ENCODE measurements at places on chromosomes 3 and 15. TPM values are rescaled to one million over a fixed set of nuclear protein-coding genes. Genes with fewer than 3 reads are reported as not detected.

PAQR9 gene
- not detected for total RNA-seq

MKRN3 gene
- not detected for total RNA-seq

CCDC50 gene
- 87.8 TPM for total RNA-seq

LRRC2 gene
- 4.7 TPM for total RNA-seq

DNA sequence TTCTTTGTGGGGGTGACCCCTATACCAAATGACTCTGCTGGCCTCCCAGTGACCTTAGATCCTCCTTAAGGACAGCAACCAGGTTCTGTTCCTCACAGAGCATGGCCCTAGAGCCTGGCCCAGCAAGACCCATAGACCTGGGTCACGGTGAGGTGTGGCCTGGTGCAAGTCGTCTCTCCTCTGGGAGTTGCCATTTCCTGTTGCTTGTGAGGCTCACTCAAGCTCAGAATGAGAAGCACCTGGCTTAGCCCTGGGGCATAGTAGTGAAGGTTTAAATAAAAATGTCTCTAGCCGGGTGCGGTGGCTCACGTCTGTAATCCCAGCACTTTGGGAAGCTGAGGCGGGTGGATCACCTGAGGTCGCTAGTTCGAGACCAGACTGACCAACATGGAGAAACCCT, 131.3 kb downstream of the SMAD6 start:
- DNase-seq = no peak

DNA sequence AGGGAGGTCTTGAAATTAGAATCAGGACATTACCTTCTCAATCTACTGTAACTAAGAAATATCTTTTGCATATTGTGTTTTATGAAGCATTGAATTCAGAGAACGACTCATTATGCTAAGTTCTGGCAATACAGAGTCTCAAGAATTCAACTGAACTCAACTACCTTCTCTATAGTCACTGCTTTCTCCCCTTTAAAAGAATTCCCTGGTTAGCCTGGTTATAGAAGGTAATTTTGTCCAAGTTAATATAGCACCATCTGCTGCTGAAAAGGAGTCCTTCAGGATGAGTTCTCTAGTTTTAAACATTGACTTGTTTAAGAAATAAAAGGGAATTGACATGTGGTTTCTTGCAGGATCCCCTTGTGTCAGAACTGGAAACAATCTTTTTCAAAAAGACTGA, 60.2 kb downstream of the IL16 start:
- no peak for DNase-seq

DNA sequence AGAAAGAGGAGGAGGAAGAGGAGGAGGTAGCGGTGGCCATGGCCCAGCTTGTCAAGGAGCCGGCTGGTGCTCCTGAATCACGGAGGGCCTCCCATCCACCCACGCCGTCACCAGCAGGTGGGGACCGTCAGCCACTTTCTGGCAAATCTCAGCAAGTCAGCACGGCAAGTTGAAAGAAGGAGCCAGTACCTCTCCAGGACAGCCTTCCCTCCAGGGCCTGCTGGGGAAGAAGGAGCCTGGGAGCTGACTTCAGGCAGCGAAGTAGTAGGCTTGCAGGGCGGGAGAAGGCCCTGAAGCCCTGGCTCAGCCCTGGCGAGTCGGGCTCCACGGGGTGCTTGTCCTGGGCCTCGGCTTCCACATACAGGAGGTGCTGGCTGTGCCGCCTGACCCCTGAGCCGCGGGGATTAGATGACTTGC, 99.2 kb upstream of the TRPM1 start:
- peak; percentile 60 for DNase-seq

DNA sequence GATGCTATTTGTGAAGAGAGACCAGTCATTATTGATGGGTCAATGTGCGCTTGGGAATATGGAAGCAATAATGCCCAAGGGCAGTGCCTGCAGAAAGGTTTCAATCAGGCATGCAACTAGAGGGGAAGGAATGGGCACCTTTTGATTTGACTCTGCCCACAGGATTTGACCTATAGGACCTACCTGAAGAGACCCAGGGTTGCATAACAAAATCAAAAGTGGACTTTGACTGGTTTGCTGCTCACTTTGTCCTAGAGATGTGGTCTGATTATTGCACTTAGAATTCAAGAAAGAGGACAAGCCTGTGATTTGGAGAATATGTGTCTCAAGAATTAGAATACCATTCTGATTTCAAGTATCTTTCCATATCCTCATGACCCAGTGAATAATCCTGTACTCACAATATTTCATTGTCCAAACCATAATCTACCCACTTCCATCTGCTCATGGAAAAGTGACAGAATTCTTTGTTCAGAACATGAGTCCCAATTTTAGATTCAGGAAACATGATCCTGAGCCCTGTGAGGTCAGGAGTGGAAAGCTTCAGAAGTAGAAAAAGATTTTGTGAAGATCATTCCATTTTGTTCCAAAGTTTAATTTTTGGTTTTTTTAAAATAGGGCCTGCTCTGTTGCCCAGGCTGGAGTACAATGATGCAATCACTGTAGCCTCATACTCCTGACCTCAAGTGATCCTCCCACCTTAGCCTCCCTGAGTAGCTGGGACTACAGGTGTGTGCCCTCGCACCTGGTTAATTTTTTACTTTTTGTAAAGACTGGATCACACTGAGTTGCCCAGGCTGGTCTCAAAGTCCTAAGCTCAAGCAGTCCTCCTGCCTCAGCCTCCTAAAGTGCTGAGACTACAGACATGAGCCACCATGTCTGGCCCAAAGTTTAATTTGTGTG, 151.3 kb upstream of the NR2E3 start:
- DNase-seq = no peak

GRCh38 chr15:38688761-38689160, 124.1 kb upstream of the RASGRP1 start:
- no peak for DNase-seq

- no peak for DNase-seq
Observed at GRCh38 chr15:60374209-60374608, 23.6 kb downstream of the ANXA2 start.

DNA sequence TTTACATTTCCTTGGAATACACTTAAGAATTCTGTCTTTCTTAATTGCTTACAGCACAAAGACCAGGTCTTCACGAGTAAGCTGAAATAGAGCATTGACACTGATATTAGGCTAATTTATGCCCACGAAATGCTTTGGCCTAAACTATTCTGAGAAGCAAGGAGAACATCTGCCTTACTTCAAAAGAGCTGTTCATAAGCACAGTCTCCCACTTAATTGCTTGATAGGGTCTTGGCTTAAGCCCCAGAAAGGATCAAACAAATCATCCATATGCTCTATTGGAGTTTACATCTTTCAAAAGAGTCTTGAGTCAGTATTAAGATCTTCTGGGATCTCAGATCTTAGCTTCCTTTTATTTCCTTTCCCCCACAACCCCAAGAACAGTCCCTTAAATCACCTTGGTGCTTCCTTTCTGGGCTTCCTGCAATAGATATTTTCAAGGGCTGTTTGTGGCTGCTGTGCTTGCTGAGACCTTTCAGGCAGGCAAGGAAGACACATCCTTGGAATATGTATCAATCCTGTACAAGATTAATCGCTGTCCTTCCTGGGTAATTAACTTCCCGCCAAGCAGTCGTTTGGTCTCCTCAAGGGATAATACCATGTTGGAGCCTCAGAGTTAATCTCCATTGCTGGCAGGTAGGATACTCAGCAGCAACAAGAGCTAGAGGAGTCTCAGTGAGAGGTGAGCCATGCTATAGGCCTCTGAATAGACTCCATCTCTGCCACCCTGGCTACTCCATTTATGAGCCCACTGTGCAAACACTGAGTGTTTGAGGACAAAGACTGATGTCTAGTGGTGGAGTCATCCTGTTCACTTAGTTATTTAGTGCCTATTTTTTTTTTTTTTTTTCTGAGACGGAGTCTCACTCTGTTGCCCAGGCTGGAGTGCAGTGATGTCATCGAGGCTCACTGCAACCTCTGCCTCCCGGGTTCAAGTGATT, 37.1 kb downstream of the TMEM158 start:
- DNase-seq = no peak

DNA sequence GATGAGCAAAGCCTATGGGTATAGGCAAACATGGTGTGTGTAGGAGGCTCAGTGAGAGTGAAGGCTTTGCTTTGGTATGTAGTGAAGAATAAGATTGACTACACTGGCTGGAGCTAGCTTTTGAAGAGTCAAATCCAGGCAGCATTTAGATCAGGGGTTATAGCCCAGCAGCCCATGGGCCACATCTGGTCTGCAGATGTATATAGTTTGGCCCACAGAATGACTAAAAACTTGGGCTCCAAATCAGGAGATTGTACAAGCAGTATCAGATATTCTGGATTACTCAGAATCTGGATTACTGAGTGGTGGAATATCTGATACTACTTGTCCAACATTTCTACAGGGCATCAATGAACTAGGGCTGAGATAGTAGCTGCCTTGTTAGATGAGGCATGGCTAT, 92.9 kb upstream of the FGF7 start:
- DNase-seq = no peak

DNA sequence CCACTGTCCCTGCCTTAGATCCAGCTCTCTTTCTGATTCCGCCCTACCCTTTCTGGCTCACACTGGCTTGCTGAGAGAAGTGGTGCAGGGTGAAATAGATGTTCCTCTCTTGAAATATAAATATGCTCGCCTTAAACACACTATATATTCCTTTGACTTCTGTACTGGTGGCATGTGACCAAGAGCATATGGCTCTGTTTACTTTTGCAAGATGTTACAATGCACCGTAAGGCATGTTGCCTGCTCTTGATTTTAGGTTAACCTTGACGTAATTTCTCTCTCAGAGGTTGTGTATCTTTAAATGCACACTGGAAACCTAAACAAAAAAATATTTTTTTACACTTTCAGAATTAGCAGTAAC, 749 bp downstream of the RSRC1 start:
- DNase-seq = no peak

DNA sequence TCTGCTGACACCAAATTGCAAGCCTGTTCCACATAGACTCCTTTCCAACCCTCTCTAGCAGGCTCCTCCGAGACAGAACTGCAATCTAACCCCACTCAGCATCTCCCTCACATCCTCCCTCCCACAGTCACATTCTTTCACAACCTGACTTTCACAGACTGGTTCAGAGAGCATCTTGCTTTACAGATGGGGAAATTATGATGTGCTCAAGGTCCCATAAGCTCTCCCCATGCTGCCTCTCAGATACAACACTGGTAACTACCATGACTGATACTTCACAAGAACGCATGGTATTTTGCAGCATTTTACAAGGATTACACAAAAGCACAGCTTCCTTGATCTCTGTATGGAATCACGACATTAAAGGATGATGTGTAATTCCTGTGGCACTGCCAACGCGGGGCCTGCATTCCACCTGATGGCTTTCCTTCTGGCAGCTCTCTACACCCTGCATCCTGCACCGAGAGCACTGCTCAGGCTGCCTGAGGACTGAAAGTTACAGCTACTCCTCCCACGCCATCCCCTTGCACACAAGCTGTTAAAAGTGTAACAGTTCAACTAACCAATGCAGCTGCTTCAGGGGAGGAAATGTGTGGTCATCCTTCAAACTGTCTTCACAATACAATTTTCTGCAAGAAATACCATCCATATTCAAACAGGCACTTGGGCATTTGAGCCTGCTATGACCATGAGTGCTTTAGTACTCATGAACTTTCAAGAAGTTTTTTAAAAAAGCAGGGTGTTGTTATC, 27.6 kb downstream of the TBC1D2B start:
- DNase-seq = no peak

DNA sequence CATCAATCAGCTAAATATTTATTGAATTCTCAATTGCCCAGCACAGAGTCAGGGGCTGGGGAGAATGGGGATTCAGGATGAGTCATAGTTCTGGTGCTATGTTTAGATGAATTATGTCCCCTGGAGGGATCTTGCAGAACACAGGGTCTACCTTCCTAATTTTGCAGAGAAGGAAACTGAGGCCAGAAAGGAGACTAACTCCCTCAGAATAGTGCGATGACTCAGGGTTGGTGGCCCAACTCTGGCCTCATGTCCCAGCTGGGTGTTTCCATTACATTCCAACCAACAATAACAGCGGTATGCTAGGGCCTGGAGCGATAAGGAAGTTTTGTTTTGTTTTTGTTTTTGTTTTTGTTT, 270.9 kb downstream of the TLE3 start:
- no peak for DNase-seq
